ENCODE measurements at places on chromosomes 3 and 15.

GRCh38 chr15:40006646-40007045 is 32.3 kb downstream of the SRP14 start:
- no peak for DNase-seq

- no peak for DNase-seq
Measured at GRCh38 chr15:64746356-64746755, 29.0 kb downstream of the RBPMS2 start.

GRCh38 chr3:36366308-36366707 is 14.0 kb upstream of the STAC start:
- no peak for DNase-seq

- DNase-seq, result no peak
Measured at GRCh38 chr15:88382482-88382983, 84.7 kb downstream of the MRPL46 start.

DNA sequence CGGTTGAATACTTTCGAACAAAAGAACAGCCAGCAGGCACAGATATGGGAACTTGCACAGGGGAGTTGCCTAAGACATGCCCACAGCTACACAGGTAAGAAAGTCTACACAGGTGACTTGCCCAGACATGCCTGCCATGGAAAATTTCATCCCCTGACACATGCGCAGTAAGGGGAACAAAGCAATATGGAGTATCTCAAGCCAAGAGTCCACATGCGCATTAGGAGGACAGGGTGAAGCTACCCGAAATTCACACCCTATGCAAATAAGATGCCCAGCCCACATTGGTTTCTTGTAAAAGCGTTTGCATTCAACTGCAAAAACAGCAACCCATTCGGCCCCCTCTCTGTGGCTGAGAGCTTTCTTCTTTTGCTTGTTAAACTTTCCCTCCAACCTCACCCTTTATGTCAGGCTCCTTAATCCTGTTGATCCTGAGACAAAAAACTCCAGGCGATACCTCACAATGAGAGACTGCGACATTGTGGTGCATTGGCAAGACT is 49.3 kb upstream of the TRPM1 start:
- DNase-seq, result no peak

DNA sequence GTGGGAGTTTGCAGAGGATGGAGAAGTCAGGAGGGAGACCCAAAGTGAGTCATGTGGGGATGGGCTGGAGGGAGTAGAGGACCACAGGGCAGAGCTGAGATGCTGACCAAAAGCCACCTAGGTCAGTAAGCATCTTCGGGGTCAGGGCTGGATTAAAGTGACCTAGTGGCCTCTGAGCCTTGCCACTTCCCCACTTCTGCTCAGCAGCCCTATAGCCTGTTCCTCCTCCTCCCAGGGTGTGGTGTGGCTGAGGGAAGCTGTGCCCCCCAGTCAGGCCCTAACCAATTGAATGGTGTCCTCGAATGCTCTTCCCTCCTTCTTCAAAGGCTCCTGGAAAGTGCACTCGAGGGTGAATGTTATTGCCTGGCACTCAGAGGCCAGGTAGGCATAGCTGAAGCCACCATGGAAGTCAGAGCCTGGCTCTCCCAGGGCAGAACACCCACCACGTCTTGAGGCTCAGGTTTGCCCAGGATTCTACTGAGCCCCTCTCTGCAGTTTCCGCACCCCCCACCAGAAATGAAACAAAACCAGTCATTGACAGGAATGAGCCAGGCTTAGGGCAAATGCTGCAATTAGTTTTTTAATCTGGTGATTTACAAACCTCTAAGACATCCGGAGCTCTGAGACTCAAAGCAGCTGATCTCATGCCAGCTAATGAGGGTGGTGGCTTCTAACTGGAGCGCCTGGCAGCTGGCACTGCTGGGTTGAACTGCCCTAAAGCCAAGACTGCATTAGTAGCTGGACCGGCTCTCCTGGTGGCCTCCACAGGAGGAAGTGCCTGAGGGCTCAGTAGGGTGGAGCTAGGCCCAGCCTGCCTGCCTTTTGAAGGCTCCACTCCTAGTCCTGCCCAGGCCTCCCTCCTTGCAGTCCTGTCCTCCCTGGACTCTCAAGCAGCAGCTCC is 26.0 kb upstream of the VIPR1 start:
- no peak for DNase-seq

DNA sequence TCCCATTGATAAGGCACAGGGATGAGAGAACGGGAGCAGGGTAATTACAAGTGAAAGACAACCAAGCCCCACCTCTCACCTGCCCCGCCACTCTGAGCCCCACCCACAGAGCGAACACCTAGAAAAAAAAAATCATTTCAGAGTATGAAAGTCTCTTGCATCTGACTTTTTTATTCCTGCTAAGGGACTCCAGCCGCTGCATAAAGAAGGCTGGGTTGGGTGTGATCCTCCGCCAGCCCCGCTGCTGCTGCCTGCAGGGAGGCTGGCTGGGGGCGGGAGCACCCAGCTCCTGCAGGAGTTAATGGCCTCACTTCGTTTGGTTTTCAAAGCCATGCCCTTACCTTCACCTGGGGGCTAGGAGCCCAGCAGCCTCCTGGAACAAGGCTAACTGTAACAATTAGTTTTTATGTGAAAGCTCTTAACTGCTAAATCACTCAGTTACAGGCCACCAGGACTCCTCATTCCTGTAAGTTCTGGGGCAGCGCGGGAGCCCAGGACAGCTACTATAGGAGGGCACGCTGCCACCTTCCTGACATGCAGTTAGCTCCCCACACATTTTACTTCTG is 78.0 kb upstream of the SNRPA1 start:
- no peak for DNase-seq
